HuH-7 (cell line): ENCODE measurements at places on chromosomes 16 and 17.
A peak's percentile ranks its signal among the peaks of the same experiment; 100 is the strongest.

DNA sequence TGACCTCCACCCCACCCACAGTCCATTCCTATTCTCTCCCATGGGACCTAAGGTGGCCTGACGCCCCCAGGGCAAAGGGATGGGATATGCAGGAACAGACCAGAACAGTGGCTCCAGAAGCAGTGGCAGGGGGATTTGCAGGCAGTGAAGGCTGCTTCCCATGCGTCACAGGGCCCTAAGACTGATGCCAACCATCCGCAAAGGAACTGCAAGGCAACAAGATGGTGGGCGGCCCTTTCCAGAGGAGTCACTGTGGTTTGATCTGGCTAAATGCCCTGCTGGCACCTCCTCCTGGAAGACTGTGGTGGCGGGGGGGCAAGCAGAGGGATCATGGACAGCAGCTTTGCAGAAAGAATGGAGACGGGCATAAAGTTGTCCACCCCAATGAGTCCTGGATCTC lies 4.4 kb upstream of the SLC39A11 start:
- no peak for DNase-seq

GRCh38 chr17:21239680-21240368 lies 13.4 kb downstream of the NATD1 start:
- peak; percentile 66 for DNase-seq

- DNase-seq, result no peak
Observed at GRCh38 chr17:41937970-41938954, 7.8 kb downstream of the ODAD4 start.

GRCh38 chr16:57277586-57277985 lies 6.9 kb downstream of the PLLP start:
- no peak for DNase-seq

DNA sequence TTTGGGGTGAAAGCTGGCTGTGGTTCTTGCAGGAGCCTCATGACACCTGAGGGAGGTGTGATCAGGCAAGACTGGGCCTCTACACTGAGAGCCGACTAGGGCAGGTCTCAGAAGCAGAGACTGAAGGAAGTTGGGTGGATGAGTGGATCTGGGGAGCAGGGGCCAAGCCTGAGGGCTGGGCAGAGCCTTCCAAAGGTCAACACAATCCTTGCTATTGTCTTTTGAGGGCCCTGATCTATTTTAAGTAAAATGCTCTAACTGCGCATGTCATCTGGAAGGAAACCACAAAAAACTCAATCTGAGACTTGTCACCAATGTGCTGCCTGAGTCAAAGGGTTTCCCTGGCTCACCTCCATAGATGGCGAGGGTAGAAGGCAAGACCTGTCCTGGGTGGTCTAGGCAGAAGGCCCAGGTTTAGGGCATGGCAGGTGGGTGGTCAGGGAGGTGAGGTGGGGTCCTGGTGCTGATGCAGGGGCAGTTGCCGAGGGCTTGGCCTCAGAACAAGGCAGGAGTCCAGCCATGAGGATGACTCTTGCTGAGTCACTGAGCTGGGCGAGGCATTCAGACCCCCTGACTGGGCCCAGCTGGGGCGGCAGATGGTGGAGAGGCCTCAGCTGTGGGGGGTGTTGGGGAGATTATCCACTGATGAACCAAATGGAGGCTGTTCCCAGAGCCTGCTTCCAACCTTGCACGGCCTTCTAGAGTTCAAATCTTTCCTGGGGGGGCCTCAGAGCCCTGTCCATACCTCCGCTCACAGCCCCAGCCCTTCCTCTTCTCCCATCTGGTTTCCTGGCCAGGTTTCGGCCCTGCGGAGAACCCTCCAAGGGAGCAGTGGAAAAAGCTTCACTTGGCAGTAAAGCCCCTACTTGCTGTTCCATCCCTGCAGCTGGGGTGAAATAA lies 5.1 kb downstream of the MVP start:
- DNase-seq, result no peak

GRCh38 chr16:58421059-58421458 lies 28.8 kb downstream of the GINS3 start:
- no peak for DNase-seq

GRCh38 chr17:82249896-82250581 lies 21.2 kb downstream of the SLC16A3 start:
- DNase-seq, result no peak

DNA sequence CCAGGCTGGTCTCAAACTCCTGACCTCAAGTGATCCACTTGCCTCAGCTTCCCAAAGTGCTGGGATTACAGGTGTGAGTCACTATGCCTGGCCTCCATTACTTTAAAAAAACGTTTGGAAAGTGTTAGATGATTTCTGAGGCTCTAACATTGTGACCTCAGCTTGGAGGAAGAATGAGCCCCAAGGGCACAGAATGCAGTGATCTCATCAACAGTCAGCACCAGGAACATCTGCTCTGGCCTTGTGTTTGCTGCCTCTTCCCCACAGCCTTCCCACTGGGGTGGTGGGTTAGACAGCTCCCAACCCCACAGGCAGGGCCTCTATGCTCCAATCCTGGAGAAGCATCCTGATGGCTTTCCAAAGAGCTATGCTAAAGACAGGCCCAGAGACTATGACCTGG lies 37.7 kb upstream of the SREBF1 start:
- no peak for DNase-seq

- no peak for DNase-seq
Observed at GRCh38 chr16:23113185-23113584, 36.1 kb downstream of the USP31 start.

DNA sequence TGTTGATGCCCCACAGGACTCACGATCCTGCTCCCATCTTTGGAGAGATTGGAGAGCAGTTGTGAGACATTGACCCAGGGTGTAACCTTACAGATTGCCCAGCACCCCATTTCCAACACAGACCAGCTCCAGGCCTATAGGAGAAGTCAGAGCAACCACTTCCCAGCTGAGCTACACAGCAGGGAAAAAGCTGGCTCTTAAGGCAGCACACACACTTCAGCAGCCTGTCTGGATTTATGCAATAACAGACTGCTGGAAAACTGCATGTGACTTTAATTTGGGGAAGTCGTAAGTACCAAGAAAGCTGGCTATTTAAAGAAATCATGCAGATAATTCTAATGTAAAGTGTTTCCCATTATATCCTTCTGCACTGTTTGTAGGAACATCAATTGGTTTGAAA lies 30.8 kb downstream of the NOG start:
- DNase-seq, result no peak

- no peak for DNase-seq
Observed at GRCh38 chr16:17224350-17224749, 246.4 kb downstream of the XYLT1 start.

DNA sequence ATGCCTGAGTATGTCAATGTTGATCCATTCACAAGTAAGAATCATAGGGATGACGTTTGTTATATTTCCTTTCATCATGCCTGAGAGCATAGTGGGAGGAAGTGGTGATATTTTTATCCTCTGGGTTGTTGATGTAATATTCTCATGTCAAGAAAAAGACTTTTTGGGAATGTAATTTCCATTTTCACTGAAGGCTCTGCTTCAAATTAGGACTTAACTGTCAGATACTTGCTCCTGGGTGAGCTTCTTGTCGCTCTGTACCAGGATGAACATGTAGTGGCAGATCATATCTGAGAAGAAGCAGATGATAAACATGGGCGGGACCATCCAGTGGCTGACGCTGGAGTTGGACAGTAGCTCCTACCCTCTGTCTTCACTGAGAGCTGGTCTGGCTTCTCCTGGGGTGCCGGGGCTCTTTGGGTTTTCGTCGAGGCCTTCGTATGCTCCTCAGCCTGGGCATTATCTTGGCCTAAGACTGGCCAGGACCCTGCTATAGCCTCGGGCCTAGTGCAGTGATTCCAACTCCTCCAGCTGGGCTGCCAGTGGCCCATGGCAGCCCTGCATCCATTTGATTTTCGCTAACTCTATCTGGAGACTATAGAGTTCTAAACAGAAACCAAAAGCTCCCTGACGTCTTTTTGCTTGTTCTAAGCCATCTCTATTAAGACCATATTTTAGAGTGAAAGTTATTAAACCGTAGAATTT lies 19.7 kb downstream of the CYB5B start:
- DNase-seq, result no peak

- no peak for DNase-seq
Observed at GRCh38 chr16:67481561-67482232, 740 bp upstream of the ATP6V0D1 start.

DNA sequence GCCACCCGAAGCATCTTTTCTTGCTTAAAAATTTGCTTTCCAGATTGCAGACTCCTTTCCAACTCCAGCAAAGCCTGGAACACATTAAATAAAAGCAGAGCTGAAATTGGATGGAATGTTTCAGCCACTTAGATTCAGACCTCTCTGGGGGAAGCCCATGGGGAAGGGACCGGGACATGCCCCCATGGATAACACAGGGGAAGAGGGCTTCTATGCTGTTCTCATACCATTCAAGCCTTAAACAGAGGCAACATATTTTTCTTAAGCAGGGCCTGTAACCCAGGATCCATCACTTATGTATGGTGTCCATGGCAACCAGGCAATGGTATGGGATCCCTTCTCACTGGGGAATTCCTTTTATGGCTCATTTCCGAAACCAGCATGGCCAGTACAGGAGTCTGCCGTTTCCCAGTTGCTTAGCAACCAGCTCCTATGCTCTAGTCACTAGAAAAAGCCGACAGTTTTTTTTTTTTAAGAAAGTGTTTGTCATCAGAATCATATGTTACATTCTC lies 62.0 kb upstream of the MARCHF10 start:
- no peak for DNase-seq

DNA sequence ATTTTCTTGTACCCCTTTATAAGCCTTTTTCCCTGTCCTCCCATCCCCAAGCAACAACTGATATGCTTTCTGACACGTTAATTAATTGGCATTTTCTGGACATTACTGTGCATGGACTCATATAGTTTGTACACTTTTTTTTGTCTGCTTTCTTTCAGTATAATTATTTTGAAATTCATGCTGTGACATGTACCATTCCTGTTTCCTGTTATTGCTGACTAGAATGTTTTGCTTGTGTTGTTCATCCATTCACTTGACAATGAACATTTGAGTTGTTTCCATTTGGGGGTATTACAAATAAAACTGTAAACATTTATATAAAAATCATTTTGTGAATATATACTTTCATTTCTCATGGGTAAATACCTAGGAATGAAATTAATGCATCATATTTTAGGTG lies 50.6 kb downstream of the RBBP6 start:
- no peak for DNase-seq

GRCh38 chr16:50436271-50436670 lies 67.5 kb upstream of the BRD7 start:
- no peak for DNase-seq

DNA sequence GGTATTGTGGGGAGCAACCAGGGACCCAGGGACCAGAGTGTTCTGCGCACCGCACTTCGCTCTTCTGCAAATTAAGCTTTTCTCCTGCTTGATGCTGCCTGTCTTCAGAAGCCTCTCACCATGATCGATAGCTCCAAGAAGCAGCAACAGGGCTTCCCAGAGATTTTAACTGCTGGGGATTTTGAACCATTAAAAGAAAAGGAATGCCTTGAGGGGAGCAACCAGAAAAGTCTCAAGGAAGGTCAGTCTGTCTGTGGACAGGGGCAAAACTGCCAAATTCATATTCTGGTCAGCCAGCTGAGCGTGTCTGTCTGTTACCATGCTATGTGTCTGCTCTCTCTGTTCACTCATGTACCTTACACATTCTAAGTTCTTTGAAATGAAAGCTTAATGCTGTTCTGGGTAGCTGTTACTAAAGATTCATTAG lies 115.7 kb downstream of the MRTFB start:
- DNase-seq, result no peak

DNA sequence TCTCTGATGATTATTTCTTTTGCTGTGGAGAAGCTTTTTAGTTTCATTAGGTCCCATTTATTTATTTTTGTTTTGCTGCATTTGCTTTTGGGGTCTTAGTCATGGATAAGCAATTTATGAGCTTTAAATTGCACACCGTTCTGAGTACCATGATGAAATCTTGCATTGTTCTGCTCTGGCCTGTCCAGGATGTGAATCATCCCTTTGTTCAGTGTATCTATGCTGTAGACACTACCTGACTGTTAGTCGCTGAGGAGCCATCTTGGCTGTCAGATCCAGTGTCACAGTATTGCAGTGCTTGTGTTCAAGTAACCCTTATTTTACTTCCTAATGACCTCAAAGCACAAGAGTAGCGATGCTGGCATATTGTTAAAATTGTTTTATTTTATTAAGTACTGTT lies 218.0 kb upstream of the CNTNAP4 start:
- DNase-seq, result no peak

GRCh38 chr17:30952638-30953393 lies 18.0 kb upstream of the RNF135 start:
- no peak for DNase-seq

GRCh38 chr16:79309606-79310005 lies 290.9 kb downstream of the MAF start:
- DNase-seq, result no peak

DNA sequence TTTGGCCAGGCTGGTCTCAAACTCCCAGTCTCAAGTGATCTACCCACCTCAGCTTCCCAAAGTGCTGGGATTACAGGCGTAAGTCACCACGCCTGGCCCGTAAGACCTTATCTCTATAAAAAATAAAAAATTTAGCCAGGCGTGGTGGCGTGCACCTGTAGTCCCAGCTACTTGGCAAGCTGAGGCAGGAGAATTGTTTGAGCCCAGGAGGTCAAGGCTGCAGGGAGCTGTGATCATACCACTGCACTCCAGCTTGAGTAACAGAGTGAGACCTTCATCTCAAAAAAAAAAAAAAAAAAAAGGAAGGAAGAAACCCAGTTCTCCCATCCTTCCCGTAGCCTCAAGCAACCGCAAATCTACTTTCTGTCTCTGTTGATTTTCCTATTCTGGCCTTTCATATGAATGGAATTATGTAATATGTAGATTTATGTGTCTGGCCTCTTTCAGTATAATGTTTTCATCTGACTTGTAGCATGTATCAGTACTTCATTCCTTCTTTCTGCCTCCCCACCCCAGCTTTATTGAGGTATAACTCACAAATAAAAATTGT lies 11.2 kb downstream of the CASC3 start:
- DNase-seq, result no peak

DNA sequence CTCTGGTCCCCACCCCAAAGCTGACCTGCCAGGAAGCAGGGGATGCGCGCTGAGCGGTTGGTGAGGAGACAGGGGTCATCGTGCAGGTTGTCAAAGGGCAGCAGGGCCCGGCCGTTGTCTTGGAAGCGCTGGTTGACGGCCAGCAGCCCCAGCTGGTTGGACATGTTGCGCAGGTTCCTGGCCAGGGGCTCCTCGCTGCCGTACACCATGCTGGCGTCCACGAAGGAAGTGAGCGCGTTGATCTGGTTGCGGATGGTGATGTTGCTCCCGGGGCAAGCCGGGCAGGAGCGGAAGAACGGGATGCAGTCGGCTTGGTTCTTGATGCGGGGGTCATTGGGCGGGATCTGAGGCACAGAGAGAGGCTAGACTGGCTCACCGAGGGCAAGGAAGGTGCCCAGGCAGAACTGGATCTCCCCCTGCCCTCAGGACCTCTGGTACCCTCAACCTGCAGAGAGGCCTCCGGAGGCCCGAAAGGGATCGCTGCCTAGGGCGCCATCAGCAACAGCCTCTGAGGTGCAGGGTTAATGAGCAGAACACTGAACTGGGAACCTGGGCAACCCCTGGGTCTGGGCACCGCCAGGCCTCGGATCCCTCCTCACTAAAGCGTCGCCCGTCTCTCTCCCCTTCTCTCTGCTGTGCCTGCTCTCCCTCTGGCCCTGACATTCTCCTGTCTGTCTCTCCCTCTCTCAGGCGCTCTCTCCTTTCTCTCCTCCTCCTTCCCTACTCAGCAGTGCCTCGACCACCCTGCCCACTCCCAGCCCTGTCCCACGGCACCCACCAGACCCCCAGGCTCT lies 2.7 kb downstream of the MPO start:
- DNase-seq, result no peak

- no peak for DNase-seq
Observed at GRCh38 chr16:89923640-89924296, 626 bp downstream of the TUBB3 start.

- DNase-seq, result no peak
Observed at GRCh38 chr16:85028685-85029407, 1.3 kb downstream of the KIAA0513 start.

- DNase-seq, result no peak
Observed at GRCh38 chr17:61384692-61385576, 14.7 kb upstream of the TBX2 start.
